ENCODE measurements at places on chromosomes 5 and 9.

DNA sequence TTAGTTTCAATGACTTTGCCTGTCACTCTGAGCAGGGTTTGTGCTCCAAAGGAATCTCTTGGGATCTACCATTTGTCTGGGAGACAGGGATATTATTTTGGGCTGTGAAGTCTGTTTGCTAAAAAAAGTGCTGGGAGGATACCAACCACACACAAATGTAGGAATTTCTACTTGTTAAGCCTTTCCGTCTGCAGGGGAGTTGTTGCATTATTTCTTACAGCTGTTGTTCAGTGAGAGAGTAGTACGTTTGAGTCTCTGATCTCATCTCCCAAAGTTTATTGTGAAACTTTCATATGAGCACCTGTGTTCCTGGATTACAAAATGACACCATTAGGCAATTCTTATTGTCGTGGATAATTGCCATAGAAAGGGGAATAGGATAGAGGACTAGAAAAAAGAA, 78.3 kb upstream of the SEMA6A start:
- DNase-seq = no peak

GRCh38 chr5:63919763-63920478, 42.3 kb downstream of the HTR1A start:
- DNase-seq = no peak

DNA sequence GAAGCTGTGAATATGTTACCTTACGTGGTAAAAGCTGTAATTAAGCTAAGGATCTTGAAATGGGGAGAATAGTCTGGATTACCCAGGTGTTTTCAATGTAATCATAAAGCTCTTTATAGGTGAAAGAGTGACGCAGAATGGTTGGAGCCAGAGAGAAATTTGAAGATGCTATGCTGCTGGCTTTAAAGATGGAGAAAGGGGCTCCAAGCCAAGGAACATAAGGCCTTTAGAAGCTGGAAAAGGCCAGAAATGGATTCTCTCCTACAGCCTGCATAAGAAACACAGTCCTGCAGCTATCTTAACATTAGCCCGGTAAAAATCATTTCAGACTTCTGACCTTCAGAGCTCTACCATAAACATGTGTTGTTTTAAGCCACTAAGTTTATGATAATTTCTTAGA, 243.3 kb upstream of the VLDLR start:
- DNase-seq = no peak

DNA sequence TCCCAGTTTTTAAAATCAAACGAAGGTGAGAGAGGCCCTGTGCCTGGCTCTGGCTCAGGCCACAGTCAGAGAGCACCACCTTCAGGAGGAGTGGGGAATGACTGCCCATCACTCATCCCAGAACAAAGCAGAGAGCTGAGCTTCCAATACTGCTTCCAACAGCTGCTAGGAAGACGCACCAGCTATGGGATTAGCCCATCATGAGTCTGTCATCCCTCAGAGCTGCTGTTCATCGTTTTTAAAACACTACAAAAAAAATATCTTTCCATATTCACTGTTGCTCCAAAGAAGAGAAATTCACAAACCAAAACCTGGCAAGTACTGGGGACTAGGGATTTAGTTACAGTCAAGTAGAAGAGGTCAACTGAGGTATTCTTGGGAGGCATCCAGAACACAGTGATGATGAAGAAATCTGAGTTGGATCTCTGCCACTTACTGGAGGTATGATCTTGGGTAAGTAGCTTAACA, 102.4 kb downstream of the CDK5RAP2 start:
- DNase-seq = peak; percentile 79

- DNase-seq = no peak
Observed at GRCh38 chr9:99371376-99371775, 149.3 kb downstream of the SEC61B start.

DNA sequence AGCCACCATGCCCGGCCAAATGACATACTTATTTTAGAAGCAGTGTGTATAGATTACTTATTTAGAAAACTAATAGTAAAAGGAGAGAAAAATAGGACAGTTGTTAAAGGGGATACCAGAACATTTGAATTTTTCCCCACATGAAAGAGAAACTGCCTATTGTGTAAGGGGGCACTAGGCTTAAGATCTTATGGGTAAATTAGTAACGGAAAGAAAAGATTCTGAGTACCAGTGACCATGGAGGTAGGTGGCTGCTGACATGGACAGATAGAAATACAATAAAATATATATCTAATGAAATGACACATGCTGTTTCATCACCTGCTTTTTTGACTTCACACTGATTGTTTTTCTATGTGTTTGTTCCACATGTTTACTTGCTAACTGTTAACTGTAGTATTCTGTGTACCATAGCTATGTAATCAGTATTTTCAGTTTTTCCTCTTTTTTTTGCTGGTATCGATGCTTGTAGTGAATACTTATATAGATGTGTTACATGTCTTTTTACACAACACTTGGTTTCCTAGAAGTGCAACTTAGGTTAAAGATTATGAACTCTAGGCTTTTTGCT, 3.0 kb upstream of the DNAJC21 start:
- DNase-seq = no peak

DNA sequence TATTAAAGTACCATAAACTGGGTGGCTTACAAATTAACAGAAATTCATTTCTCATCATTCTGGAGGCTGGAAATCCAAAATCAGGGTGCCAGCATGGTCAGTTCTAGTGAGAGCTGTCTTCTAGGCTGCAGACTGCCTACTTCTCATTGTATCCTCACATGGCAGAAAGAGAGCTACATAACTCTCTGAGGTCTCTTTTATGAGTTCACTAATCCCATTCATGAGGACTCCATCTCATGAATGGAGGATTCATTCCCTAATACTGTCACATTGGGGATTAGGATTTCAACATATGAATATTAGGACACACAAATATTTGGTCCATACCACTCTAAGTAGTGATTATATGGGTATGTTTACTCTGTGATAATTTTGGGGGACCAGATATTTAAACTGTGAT, 84.0 kb downstream of the ERP44 start:
- DNase-seq = no peak

DNA sequence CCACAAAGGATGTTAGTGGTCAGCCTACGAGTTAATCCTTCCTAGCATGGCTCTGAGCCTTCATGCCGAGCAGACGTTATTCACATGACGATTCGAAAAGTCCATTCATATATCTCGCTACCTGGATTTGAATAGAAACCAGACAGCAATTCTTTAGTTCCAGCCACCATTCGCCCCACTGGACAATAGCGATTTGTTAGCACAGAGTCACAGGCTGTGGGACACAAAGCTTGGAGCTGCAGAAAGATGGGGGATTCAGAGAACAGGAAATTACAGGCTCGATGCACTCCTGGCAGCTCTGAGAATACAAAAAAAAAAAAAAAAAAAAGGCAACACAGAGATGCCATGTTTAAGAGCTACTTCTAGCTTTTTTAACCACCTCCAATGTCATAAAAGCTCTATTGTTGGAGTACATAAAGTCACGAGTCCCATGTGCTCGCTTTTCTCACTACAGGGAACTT, 110.7 kb downstream of the NR6A1 start:
- no peak for DNase-seq

DNA sequence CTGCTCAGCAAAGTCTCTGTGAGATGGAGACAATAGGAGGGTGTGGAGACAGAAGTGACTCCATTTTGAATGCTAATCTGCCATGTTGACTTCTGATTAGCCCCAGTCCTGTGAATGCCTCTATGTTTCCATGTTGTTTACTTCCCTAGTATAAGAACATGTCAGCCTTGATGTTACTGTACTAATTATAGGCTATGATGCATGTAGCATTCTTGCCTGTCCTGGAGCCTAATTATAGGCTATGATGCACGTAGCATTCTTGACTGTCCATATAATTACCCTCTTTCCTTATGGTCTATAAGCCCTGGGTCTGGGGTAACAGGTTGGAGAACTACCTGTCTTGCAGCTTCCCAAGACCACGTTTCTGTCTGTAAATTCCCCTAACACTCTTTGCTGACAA, 353.3 kb upstream of the CLINT1 start:
- no peak for DNase-seq

DNA sequence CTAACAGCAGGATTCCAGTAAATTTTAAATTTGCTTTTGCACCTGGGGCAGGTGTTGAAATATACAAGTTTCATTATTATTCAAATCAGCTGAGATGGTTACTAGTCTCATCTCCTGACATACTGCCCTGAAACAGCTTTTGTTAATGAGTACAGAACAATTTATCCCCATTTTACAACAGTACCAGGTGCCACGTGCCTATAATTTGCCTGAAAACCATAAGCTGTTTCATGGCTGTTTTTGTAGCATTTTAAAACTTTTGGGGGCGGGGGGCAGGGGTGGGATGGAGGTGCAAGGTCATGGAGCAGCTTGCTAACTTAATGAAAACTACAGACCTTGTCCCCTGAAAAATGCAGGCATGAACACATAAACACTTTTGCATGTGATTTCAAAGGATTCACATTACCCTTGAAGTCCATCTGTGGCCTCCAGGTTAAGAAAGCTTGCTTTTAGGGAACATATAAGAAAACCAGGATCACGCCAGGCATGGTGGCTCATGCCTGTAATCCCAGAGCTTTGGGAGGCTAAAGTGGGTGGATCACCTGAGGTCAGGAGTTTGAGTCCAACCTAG, 42.1 kb downstream of the TIMD4 start:
- no peak for DNase-seq

DNA sequence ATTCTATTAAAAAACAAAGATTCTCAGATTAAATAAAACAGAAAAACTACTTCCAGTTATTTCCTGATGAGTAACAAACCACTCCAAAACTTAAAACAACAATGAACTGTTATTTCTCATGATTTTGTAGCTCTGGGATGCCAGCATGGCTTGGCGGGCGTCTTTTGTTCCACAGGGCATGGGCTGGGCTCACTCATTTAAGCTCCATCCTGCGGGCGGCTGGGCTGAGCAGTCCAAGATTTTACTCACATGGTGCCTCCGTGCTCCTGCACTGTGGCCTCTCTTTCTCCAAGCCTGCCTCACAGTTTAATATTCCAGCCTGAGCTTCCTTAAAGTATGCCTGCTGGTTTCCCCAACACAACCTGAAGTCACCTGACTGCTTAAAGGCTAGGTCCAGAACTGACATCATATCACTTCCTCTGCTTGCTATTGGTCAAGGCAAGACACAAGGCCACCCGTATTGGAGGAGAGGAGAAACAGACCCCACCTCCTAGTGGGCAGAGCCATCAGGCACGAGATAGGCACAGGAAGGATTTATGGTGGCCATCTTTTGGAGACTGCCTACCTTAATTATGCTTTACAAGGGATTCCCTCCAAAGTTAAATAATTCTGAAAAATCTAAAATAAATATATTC, 41.6 kb upstream of the ZBTB43 start:
- no peak for DNase-seq

DNA sequence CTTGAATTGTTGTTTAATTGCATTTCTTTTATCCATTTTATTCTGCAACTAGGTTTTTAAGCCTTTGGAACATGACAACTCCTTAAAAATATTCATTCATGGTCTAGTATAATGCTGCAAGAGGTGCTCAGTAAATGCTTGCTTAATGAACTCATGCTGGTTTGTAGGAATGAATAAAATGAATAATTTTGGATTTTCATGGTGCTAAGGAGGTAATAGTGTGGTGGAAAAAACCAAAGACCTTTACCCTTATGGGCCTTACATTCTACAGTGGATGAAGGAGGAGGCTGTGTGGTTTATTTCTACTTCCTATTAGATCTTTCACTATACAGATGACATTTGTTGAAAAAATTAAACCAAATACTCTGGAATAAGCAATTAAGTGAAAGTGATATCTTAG, 43.4 kb downstream of the LRRTM2 start:
- DNase-seq = no peak

GRCh38 chr5:31853398-31854135, 214.6 kb downstream of the PDZD2 start:
- no peak for DNase-seq

GRCh38 chr9:128214571-128215490, 11.7 kb downstream of the DNM1 start:
- DNase-seq = no peak

DNA sequence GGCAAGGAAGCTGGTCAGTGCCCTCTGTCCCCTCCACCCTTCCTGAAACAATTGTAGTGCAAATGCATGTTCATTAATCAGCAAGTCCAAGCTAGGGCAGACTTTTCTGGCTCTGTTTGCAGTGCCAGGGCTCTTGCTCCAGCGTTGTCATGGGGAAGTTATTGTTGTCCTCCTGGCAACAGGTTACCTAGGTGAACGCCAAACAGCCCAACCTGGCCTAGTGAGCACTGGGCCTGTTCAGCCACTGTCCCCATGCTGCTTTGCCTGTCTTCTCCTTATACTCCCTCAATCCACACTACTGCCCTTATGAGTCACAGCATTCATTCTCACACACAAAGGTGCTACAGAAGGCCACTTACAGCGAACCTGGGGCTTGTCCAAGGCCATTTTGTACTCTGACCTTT, 34.5 kb upstream of the GLIS3 start:
- DNase-seq = no peak

DNA sequence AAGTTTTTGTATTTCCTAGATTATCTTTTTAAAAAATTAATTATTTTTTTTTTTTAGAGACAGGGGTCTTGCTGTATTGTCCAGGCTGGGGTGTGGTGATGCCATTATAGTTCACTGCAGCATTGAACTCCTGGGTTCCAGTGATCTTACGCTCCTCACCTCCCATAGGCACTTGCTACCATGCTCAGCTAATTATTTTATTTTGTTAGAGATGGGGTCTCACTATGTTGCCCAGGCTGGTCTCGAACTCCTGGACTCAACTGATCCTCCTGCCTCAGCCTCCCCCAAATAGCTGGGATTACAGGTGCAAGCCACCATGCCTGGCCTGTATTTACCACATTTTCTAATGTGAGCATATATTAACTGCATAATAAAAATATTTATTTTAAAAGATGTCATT, 274.5 kb downstream of the RFX3 start:
- DNase-seq = no peak

DNA sequence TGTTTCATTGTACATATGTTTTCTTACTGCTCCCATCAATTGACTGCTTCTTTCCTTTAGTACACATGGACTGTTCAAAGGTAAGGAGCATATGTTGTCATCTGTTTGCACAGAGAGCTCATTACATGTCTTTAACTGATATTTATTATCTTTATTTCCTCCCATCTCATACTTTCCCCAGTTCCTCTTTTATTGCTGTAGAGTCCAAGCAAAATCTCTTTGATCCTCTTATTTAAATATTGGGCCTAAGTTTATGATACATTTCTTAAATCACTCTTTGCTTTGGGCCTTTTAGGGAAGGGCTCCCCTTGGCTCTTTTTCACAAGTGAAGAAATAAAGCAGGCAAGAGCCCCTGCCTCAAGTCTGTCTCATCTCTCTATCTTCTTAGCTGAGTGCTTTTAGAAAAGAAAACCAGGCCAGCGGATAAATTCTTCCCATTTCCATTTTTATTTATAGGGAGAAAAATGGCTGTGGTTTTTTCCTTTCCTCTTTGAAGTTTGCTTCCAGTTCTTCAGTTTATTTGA, 152.4 kb downstream of the DOCK2 start:
- no peak for DNase-seq

- DNase-seq = no peak
Observed at GRCh38 chr5:82155305-82155704, 122.8 kb downstream of the RPS23 start.

GRCh38 chr9:98583417-98583816, 125.3 kb downstream of the GABBR2 start:
- DNase-seq = no peak
